IPS-NIHi11 (cell line): ENCODE measurements at places on chromosomes 7 and 10.
A peak's percentile ranks its signal among the peaks of the same experiment; 100 is the strongest.

GRCh38 chr7:42945821-42946626 lies 13.8 kb downstream of the MRPL32 start:
- no peak for DNase-seq

GRCh38 chr7:74061840-74062539 lies 21.6 kb upstream of the LIMK1 start:
- peak; percentile 73 for DNase-seq

GRCh38 chr7:19390795-19391194 lies 245.6 kb upstream of the FERD3L start:
- DNase-seq, result no peak

DNA sequence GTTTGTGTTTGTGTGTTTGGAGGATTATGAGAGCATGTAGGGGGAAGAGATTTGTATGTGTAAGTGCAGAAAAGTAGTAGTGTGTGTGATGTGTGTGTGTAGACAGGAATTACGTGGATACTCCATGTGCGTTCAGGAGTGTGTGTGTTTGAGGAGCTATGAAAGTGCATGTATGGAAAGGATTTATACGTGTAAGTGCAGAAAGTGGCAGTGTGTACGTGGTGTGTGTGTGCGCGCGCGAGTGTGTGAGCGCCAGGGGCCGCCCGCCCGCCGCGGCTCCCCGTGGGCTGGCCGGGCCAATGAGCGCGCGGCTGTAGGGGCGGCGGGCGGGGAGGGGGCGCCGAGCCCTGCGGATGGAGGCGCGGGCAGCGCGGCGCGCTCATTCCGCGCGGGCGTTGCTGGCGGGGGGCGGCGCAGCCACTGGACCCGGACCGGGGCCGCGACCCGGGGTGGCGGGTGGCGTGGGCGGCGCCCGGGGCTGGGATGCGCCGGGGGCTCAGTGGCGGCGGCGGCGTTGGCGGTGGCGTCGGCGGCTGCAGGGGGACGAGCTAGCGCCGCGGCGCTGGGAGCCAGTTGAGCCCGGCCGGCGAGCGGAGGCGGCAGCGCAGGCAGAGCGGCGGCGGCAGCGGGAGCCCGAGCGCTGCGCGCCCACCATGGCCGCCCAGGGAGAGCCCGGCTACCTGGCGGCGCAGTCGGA lies at the start of gene BICC1:
Gene BICC1, plus strand, starts transcription at position 382 of the 697 bp plus-strand sequence. Its CDS starts 272 bp downstream, at position 654.
- DNase-seq, result peak; percentile 80

DNA sequence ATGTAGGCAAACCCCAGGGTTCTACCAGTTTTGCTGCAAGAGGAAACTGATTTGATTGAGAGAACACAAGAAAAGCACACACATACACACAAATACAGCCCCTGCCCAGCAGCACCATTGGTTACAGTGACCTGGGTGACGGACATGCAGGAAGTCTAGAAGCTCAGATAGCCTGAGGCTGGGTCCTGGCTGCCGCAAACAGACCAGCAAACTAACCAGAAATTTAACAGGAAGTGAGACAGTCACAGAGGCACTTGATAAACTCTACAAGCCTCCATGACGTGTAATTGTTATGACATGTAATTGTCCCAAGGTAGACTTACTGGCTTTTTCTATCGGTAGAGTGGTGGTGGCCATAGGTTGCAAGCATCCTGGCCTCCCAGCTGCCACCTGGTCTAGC lies 58.9 kb downstream of the PRKAR2B start:
- no peak for DNase-seq

- DNase-seq, result no peak
Measured at GRCh38 chr7:71106226-71106625, 25.7 kb upstream of the GALNT17 start.

DNA sequence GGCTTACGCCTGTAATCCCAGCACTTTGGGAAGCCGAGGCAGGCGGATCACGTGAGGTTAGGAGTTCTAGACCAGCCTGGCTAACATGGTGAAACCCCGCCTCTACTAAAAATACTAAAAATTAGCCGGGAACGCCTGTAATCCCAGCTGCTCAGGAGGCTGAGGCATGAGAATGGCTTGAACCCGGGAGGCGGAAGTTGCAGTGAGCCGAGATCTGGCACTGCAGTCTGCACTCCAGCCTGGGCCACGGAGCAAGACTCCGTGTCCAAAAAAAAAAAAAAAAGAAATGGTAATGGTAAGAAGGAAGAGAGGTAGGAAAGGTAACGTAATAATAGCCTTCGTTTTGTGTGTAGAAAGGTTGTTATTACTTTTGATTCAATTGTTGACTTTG lies 1.2 kb downstream of the HSPA14 start:
- no peak for DNase-seq

DNA sequence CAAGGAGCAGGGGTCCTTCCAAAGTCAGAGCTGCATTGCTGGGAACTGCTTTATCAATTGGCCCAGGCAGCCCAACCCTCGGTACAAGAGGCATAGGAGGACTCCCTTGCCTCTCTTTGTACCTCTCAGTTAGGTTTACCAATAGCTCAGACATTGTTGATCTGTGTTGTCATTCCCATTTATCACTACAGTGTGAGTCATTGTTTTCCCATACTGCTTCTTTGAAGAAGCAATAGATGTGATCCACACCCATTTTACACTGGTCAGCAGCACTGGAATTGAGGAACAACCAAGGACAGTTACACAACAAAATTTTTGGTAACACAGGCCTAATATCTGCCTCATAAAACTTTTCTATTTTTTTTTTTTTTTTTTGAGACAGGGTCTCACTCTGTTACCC lies 307.2 kb downstream of the SNX13 start:
- DNase-seq, result no peak

DNA sequence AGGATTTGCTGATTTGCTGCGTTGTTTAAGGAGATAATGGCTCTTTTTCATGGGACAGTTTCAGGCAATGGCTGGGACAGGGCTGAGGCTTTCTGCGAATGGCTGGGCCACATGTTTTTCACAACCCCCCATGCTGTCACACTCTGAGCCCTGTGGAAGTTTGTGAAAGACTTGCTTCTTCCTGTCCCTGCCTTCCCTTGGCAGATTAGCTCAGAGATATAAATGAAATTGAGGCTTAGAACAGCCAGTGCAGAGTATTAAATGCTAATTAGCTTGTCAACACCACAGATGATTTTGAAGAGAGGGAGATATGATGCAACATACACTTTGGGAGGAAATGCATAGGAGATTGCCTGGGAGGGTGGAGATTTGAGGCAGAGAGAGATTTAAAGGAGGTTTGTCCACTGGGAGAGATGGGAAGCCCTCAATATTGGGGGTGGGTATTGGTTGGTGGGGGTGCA lies 232.0 kb downstream of the SH2D4B start:
- no peak for DNase-seq

DNA sequence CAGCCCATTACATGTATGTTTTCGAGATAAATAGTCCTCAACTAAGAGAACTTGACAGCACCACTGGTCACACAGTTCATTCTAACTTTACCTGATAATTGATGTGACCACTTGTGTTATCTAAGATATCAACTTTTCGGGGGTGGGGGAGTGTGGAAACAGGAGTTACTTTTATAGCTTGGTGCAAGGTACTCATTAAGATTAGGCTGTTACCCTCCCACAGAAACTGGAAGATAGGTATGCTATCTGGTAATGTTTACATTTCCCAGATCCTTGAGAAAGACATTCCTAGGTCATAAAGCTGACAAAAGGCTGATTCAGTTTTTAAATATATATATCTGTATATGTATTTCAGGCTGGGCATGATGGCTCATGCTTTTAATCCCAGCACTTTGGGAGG lies 11.1 kb downstream of the ERVW-1 start:
- DNase-seq, result no peak

DNA sequence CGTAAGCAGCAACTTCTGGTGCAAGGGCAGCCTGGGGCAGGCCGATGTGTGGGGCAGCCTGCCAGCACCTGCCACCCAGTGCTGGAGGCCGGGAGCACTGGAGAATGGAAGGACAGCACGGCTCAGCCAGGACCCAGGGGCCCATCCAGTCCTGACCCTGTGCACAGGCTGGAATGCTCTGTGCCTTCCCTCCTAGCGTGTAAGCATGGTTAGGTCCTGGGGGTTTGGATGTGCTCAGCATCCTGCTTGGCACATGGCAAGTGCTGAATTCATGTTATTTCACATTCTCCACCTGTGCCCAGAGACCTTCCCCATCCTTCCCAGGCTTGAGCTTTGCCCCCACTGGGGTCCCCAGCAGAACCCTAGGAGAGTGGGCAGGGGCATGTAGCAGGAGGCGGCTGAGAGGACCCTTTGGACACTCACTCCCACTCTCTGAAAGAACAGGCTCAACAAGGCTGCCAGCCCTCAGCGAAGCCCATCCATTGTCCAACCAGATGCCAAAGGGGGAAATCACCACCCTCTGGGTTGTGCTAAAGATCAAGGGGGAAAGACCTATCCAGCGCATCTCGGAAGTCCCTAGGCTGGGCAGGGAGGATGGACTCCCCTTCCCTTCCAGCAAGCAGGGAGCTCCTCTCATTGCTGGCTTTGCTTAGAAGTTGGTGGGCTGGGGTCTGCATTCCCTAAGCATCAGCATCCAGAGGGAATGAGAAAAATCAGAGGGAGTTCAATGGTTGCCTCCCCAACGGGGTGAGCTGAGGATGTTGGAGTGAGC lies 29.7 kb downstream of the ANXA8 start:
- DNase-seq, result no peak

GRCh38 chr10:89217057-89217990 lies 10.2 kb upstream of the CH25H start:
- peak; percentile 33 for DNase-seq

DNA sequence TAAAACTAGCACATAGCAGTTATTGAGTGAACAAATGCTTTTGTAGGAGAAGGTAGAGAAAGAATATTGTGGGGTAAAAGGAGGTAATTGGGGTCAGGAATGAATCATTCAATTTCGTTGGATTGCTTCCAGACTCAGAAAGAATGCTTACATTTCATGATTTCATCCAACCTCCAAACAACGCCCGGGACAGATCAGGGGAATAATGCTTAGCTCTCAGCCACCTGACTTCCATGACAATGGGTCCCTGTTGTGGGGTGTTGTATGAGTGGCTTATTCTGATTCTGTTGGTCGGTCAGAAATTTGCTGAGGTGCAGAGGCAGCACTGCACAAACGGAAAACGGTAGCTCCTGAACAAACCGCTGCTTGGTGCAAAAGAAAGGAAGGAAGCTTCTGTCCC lies 24.0 kb upstream of the INPP5F start:
- DNase-seq, result no peak

- DNase-seq, result no peak
Measured at GRCh38 chr10:119853574-119853973, 19.1 kb downstream of the MCMBP start.

DNA sequence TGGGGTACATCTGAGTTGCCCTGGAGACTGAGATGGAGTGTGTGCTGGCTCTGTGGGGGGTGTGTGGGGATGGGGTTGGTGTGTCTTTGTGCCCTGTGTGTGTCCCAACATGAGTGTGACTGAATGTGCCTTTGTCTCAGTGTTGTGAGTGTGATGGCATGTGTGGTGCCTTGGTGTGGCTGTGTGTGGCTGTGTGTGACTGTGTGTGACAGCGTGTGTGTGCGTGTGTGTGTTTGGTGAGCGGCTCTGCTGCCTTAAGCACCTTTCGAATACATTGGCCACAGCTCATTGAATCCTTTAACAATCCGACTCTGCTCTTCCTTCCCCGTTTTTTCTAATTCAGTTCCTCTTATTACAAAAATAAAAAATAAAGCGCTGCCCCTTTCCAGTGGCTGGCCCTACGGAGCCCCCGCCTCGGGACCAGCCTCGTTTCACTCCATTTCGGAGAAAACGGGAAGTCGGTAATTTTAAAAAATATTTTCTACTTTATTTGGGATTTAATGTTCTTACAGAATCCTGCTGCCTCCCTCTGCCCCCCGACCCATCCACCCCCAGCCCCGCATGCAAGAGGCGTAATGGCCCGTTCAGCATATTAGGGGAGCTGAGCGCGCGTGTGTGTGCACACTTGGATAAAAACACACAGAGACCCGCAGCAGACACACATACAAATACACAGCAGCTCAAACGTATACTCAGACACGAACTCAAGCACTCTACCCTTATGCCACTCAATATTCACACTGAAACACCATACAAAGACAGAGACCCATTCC lies 35.5 kb downstream of the HIF1AN start:
- DNase-seq, result no peak

- no peak for DNase-seq
Measured at GRCh38 chr7:4655311-4655710, 26.8 kb upstream of the FOXK1 start.

GRCh38 chr10:95408148-95408960 lies 117.6 kb upstream of the PDLIM1 start:
- DNase-seq, result no peak

GRCh38 chr10:104640339-104641186 lies 527 bp upstream of the SORCS3 start:
- DNase-seq, result no peak

DNA sequence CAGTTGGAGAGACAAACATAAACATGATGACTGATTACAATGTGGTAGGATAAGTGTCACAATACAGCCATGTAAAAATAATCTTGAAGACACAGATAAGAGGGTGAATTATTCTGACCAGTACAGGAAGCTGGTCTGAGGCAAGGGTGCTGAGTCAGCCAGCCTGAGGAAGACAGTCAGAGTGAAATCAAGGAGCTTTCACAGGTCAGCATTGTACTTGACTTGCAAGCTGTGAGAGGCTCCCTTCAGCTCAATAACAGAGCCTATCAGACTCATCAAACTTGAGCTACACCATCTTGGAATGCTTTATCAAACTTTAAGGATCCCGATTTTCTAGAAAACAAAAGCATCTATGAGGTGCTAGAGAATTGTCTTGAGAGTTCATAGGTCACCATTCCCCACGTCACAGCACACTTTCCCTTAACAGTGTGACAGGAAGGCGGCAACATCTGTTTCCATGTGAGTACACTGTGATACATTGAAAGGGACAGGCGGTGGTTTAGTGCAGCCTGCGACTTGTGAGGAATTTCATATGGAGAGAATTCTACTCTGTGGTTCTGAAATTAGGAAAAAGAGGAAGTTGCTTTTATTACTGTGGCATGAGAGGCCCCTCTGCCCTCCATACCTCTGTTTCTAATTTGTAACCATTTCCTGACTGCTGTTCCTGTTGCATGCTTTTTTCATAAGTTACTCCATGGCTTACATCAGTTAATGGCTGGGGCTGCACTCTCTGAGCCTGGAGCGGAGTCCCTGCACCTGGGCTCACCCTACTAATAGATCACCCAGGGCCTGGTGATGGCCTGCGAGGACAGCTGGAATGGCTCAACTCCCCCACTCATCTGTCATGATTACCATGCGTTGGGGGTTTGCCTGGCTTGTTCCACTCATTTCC lies 417.1 kb downstream of the SUGCT start:
- DNase-seq, result no peak

DNA sequence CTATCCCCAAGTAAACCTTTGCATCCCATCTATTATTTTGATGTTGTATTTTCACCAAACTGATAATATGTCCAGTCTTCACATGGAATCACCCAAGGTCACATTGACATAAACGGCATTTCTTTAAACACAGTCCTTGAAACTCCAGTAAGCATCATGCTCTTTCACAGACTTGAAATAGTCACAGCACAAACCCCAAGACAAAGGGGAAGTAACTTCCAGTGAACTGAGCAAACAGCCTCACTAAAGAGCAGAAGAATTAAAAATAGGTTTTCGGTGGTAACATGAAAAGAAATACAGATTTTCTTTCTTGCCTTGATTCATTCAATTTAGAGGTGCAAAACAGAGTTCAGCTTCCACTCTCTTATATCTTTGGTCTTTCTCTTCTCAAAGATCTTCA lies 253.7 kb downstream of the SFMBT2 start:
- no peak for DNase-seq

- no peak for DNase-seq
Measured at GRCh38 chr10:43238462-43238861, 28.4 kb downstream of the RASGEF1A start.
